ENCODE measurements at places on chromosomes 5 and 9. TPM values are rescaled to one million over a fixed set of nuclear protein-coding genes. Genes with fewer than 3 reads are reported as not detected.

DNA sequence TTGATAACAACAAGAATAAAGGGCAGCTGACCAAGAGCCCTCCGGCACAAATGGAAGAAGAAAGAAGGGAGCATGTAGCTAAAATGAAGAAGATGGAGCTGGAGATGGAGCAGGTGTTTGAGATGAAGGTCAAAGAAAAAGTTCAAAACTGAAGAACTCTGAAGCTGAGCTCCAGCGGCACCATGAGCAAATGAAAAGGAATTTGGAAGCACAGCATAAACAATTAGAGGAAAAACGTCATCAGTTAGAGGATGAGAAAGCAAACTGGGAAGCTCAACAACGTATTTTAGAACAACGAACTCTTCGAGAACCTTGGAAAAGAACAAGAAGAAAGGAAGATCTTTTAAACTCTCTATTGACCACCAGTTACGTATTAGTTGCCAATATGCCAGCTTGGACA, 100.9 kb downstream of the GABBR2 start:
- H3K4me1 ChIP-seq = peaks cover 3% of the 10 kb centered on the region
- H3K4me3 ChIP-seq = no peak overlapping the region
- H3K36me3 ChIP-seq = no peaks in the 10 kb centered on the region

The PHF24 gene
- 0.17 TPM for total RNA-seq

- no peaks in the 10 kb centered on the region for H3K27me3 ChIP-seq
- H3K36me3 ChIP-seq = no peaks in the 10 kb centered on the region
- no peak overlapping the region for H3K4me3 ChIP-seq
- no peaks in the 10 kb centered on the region for H3K4me1 ChIP-seq
Measured at GRCh38 chr5:138230981-138231589, 18.0 kb upstream of the CDC23 start.

DNA sequence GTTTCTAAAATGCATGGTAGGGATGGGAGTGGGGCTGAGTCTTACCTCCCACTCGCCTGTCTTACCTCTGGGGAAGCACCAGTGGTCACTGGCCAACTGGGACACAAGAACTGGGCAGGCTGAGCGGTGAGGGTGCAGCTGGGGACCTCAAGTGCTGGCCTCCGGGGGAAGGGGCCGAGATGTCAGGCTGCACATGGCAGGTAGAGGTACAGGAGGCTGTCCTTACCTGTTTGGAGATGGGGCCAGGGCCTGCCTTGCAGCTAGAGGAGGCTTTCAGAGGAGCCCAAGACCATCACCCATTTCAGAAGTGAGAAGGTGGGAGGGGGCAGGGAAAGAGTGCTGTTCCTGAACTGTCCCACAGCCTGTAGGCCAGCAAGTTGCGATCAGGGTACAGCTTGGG, 14.2 kb downstream of the PSAT1 start:
- no peak overlapping the region for H3K4me3 ChIP-seq
- no peaks in the 10 kb centered on the region for H3K36me3 ChIP-seq
- no peaks in the 10 kb centered on the region for H3K27me3 ChIP-seq
- no peak overlapping the region for H3K27ac ChIP-seq

- DNase-seq = no peak
- no peak overlapping the region for H3K27ac ChIP-seq
- H3K4me1 ChIP-seq = no peaks in the 10 kb centered on the region
Measured at GRCh38 chr5:55701462-55702103, 10.5 kb downstream of the SLC38A9 start.

- no peak overlapping the region for H3K4me3 ChIP-seq
- peaks cover 1% of the 10 kb centered on the region for H3K36me3 ChIP-seq
- DNase-seq = no peak
- H3K27ac ChIP-seq = no peak overlapping the region
- no peaks in the 10 kb centered on the region for H3K27me3 ChIP-seq
- H3K4me1 ChIP-seq = no peaks in the 10 kb centered on the region
Measured at GRCh38 chr9:36438536-36439236, 38.6 kb upstream of the RNF38 start.

- no peaks in the 10 kb centered on the region for H3K27me3 ChIP-seq
- no peak overlapping the region for H3K4me3 ChIP-seq
- no peaks in the 10 kb centered on the region for H3K36me3 ChIP-seq
- no peaks in the 10 kb centered on the region for H3K4me1 ChIP-seq
Measured at GRCh38 chr9:2681981-2682380, 35.3 kb upstream of the KCNV2 start.

The PCDHB12 gene
- 0.26 TPM for total RNA-seq

- H3K27me3 ChIP-seq = no peaks in the 10 kb centered on the region
- no peak for DNase-seq
- H3K36me3 ChIP-seq = no peaks in the 10 kb centered on the region
- H3K4me1 ChIP-seq = peaks cover 4% of the 10 kb centered on the region
- H3K27ac ChIP-seq = no peak overlapping the region
Measured at GRCh38 chr5:9288234-9288633, 257.6 kb downstream of the SEMA5A start.

- no peak overlapping the region for H3K4me3 ChIP-seq
- H3K4me1 ChIP-seq = peaks cover 6% of the 10 kb centered on the region
- H3K27me3 ChIP-seq = no peaks in the 10 kb centered on the region
- H3K27ac ChIP-seq = peak overlapping the region; percentile 72
- H3K36me3 ChIP-seq = no peaks in the 10 kb centered on the region
Measured at GRCh38 chr5:133220851-133221674, 169.2 kb downstream of the HSPA4 start.

DNA sequence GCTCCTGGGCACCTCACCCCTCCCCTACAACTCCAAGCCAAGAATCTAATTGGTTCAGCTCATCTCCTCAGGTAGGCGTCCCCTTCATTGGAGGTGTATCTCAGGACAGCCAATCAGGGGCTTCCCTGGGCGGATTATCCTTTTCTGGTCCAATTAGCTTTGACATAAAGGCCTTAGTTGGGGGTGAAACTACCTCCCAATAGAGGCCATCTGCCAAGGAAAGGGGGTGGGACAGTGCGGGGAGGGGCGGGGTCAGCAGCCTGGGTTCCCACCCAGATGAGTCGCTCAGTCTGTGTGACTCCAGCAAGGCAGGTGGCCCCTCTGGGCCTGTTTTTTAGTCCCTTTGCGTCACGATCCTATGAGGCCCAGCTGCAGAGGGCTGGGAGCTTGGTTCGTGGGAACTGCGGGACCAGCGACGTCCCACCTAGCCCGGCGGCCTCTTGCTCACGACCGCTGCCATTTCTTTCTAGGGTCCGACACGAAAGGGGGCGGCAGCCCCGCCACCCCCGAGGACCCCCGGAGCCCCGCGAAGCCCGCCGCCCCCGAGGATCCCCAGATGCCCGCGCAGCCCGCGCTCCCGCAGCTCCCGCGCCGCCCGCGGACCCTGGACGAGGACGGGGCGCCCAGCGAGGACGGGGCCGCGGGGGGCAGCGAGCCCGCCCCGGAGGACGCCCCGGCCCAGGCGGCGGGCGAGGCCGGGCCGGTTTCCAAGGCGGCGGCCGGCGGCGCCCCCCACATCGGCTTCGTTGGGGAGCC, 8.9 kb downstream of the PRRT1B start:
- no peaks in the 10 kb centered on the region for H3K36me3 ChIP-seq
- no peak for DNase-seq
- no peak overlapping the region for H3K4me3 ChIP-seq
- peaks cover 13% of the 10 kb centered on the region for H3K27me3 ChIP-seq
- H3K4me1 ChIP-seq = no peaks in the 10 kb centered on the region

- no peak overlapping the region for H3K4me3 ChIP-seq
- no peaks in the 10 kb centered on the region for H3K4me1 ChIP-seq
- DNase-seq = no peak
- H3K27me3 ChIP-seq = no peaks in the 10 kb centered on the region
- no peaks in the 10 kb centered on the region for H3K36me3 ChIP-seq
Measured at GRCh38 chr9:68794898-68795297, 89.9 kb downstream of the PIP5K1B start.

DNA sequence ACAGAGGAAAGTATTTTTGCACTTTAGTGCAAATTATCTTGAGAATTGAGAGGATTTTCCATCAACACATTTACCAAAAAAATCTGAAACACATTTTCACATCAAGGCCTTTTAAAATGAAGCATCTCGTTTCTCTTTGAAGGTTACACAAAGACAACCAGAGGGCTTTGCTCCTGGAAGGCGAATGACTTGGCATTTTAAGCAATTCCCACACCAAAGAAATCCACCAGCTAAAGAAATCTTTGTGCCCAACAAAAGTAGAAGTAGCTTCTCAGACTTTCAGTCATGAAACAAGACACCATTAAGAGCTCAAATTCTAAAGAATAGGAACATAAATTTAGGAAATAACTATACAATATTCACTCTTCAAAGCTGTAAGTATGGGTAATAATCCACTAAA, 59.9 kb downstream of the HABP4 start:
- no peaks in the 10 kb centered on the region for H3K27me3 ChIP-seq
- no peak overlapping the region for H3K4me3 ChIP-seq
- DNase-seq = no peak

GRCh38 chr5:37495668-37496347, 116.7 kb downstream of the WDR70 start:
- H3K36me3 ChIP-seq = no peaks in the 10 kb centered on the region
- no peaks in the 10 kb centered on the region for H3K27me3 ChIP-seq
- peak; percentile 94 for DNase-seq
- no peak overlapping the region for H3K27ac ChIP-seq
- peaks cover 4% of the 10 kb centered on the region for H3K4me1 ChIP-seq

The FAM221B gene
- not detected for total RNA-seq

- H3K27me3 ChIP-seq = no peaks in the 10 kb centered on the region
- no peak overlapping the region for H3K4me3 ChIP-seq
- H3K36me3 ChIP-seq = no peaks in the 10 kb centered on the region
- DNase-seq = peak; percentile 36
- no peaks in the 10 kb centered on the region for H3K4me1 ChIP-seq
Measured at GRCh38 chr5:114184006-114184405, 177.9 kb upstream of the KCNN2 start.

DNA sequence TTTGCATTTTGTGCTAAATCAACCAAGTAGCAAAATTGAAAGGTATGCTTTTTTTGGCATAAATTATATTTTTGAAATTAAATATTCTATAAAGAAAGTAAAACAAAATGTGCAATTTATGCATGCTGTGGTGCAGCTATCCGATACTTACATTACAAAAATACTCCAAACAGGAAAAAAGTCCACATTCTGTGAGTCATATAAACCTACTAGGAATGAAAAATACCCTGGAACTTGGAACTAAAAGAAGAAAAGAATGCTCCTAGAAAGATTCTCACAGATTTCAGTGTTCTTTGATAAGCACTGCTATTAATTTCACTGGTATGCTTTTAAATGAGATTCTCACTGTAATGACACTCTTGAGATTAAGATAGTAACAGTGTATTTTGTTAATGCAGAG, 92.6 kb downstream of the OSMR start:
- H3K27me3 ChIP-seq = no peaks in the 10 kb centered on the region
- DNase-seq = peak; percentile 51
- no peak overlapping the region for H3K27ac ChIP-seq

The FSD1L gene
- 6.1 TPM for total RNA-seq

- peaks cover 10% of the 10 kb centered on the region for H3K4me1 ChIP-seq
- H3K27ac ChIP-seq = no peak overlapping the region
- peaks cover 9% of the 10 kb centered on the region for H3K36me3 ChIP-seq
- H3K4me3 ChIP-seq = no peak overlapping the region
- H3K27me3 ChIP-seq = no peaks in the 10 kb centered on the region
Measured at GRCh38 chr5:15940905-15941304, 238.7 kb downstream of the MARCHF11 start.

- H3K4me1 ChIP-seq = no peaks in the 10 kb centered on the region
- no peak overlapping the region for H3K4me3 ChIP-seq
- H3K27ac ChIP-seq = no peak overlapping the region
- DNase-seq = no peak
- H3K27me3 ChIP-seq = no peaks in the 10 kb centered on the region
Measured at GRCh38 chr5:100787648-100788047, 115.4 kb downstream of the ST8SIA4 start.

DNA sequence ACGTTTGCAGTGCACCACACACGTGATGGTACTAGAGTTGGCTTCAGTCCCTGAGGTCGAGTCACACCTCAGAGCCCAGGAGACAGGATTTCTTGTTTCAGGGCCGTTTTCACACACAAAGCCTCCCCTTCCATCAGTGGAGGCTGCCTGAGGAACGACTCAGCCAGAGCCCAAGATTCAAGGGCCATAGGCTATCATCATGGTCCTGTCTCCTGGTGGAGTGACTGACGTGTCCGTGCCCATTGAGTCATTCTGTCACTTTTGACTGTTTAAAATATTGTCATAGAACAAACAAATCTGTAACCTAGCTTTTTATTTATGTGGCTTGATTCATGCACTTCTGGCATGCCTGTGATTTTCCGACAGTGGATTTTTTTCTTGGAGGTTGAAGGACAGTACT, 28.3 kb downstream of the CAMK2A start:
- H3K27me3 ChIP-seq = no peaks in the 10 kb centered on the region
- peaks cover 37% of the 10 kb centered on the region for H3K4me1 ChIP-seq
- DNase-seq = no peak
- no peaks in the 10 kb centered on the region for H3K36me3 ChIP-seq

DNA sequence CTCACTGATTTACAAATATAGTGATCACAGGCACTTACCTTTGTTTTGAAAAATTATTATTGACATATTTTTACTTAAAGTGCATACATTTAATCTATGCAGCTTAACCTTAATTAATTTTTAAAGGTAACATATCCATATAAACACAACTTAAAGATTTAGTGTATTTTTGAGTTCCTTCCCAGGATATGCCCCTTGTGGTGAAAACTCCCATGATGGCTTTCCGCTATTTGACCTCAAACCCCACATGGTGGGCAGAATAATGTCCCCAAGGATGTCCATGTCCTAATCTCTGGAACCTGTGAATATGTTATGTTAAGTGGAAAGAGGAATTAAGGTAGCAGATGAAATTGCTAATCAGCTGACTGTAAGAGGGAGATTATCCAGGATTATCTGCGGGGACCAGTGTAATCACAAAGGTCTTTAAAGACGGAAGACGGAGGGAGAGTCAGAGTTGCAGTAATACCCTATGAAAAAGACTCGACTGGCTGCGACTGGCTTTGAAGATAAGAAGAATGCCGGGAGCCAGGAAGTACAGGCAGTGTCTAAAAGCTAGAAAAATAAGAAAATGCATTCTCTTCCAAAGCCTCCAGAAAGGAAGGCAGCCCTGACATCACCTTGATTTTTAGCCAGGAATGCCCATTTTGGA, 193.9 kb downstream of the ICE1 start:
- no peaks in the 10 kb centered on the region for H3K36me3 ChIP-seq
- H3K27me3 ChIP-seq = no peaks in the 10 kb centered on the region
- no peak overlapping the region for H3K27ac ChIP-seq
- H3K4me1 ChIP-seq = no peaks in the 10 kb centered on the region

DNA sequence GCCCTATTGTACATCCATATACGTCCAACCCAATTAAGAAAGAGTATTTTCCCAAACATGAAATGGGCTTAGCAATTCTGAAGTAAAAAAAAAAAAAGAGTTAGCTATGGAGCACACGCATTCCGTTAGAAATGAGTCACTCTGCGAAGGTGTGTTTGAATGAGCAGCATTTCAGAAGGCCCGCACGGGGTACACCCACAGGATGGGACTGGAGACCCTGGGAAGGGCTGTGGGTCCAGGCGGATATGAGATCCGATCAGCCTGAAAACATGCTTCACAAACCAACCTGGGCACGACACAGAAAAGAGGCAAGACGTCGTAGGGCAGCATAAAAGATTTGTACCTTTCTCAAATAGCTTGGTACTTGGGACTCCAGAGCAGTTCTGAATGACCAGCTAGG, 173.9 kb upstream of the KLF9 start:
- no peak for DNase-seq
- H3K4me1 ChIP-seq = peaks cover 21% of the 10 kb centered on the region
- no peaks in the 10 kb centered on the region for H3K36me3 ChIP-seq
- H3K27me3 ChIP-seq = no peaks in the 10 kb centered on the region
- no peak overlapping the region for H3K4me3 ChIP-seq

All from fibroblast of lung (primary cell).